ENCODE measurements at places on chromosomes 4 and X. TPM values are rescaled to one million over a fixed set of nuclear protein-coding genes. Genes with fewer than 3 reads are reported as not detected.

VCX3A gene
- total RNA-seq: not detected

PDHA2 gene
- not detected for total RNA-seq

HS3ST1 gene
- 1.5 TPM for total RNA-seq

IBSP gene
- not detected for total RNA-seq

FAM47B gene
- total RNA-seq: not detected

HHIP gene
- 27.4 TPM for total RNA-seq

NDUFA1 gene
- total RNA-seq: 56.0 TPM

FAT4 gene
- total RNA-seq: 27.2 TPM

SSX2 gene
- total RNA-seq: not detected

CCDC160 gene
- not detected for total RNA-seq

CSAG3 gene
- total RNA-seq: not detected

COMMD8 gene
- 31.1 TPM for total RNA-seq

PABPC1L2A gene
- total RNA-seq: not detected

ADGRL3 gene
- 13.3 TPM for total RNA-seq

MUC7 gene
- not detected for total RNA-seq

CLIC2 gene
- 0.54 TPM for total RNA-seq

ZGRF1 gene
- total RNA-seq: 3.2 TPM

SLC26A1 gene
- total RNA-seq: not detected

CPLX1 gene
- total RNA-seq: not detected

C4orf50 gene
- not detected for total RNA-seq

Measured in cardiac atrium fibroblast (primary cell).